ENCODE measurements at places on chromosomes 13 and 19.

- DNase-seq = no peak
Measured at GRCh38 chr13:96780105-96780504, 214.2 kb downstream of the OXGR1 start.

DNA sequence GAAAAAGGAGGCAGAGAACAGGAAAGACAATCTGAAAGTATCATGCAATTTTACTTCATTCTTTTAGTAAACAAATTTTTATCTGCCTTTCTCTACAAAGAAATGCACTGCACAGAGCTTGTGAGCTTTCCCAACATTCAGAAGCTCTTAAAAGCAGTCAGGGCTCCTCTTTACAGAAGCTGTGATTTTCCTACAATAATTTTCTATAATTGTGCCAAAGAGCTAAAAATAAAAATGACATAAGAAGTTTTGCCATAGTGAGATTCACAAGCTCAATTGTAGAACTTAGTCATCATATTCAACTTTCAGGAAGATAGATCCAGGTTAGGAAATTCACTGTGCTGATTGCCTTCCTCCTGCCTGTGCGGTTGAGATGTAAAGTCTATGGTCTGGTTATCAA is 341.4 kb downstream of the PCDH9 start:
- no peak for DNase-seq

GRCh38 chr19:29928831-29929230 is 13.2 kb upstream of the URI1 start:
- DNase-seq = no peak

- no peak for DNase-seq
Measured at GRCh38 chr19:58037927-58038687, 4.3 kb downstream of the ZSCAN1 start.

DNA sequence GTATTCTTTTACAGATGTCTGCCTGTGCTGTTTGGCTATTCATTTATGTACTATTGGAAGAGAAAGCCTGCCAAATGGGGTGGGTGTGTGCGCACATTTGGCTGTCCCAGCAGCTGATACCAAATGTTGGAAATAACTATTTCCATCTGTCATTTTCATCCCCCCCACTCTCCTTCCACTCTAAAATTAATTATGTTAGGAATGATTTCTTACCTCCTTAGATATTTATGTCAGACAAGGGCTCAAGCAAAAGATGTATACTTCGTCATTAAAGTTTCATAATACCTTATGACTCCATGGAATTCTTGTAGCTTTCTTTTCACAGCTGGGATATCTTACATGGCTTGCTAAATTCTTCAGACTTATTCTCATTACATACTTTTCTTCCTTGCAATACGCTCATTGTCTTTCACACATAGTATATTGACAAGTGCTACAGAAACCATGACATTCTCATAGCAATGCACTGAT is 18.6 kb downstream of the ITM2B start:
- DNase-seq = no peak

GRCh38 chr13:99258946-99259345 is 767 bp upstream of the GPR18 start:
- no peak for DNase-seq

GRCh38 chr19:7701654-7702457 is at the start of gene FCER2:
Gene FCER2, minus strand, starts transcription at chr19:7702131. Its CDS starts 2,371 bp downstream, at chr19:7699760.
- DNase-seq = no peak

DNA sequence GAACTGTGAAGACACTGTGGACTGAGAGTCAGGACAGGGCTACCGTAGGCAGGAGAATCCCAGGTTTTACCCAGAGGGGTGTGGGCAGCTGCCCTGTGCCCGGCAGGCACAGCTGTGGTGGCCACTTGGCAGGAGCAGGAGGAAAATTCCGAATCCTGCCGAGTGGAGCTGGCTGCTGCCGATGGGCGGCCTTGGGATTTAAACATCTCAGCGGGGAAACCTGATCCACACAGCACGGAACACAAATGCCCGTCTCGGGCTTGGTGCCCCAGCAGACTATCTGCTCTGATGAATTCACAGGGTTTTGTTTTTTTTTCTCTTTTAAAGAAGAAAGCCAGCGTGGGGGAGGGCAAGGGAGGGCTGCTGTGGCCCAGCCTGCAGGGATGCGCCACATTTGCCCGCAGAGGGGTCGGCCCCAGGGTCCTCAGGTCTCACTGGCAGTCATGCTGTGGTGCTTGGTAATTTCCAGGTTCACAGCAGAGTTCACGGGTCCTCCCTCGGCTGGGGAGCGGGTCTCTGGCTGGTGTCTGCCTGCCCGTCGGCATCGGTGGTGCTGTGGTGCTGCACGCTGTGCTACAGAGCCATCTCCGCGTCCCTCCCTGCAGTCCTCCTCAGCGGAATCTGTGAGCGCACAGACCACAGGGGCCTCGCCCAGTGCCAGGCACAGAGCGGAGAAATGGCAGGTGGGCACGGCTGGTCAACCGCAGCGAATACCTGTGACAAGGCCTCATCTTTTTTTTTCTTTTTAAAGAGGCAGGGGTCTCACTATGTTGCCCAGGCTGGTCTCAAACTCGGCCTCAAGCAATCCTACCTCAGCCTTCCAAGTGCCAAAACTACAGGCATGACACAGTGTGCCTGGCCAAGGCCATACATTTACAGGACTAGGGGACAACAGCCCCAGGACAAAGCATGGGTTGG is 28.1 kb downstream of the MPND start:
- DNase-seq = no peak

GRCh38 chr19:44818466-44819031 is 9.6 kb downstream of the BCAM start:
- DNase-seq = no peak

GRCh38 chr19:14183741-14184350 is 22.1 kb downstream of the ADGRL1 start:
- DNase-seq = no peak

Measured in cerebellar nuclear complex (tissue), 1 donor.